AML-193 (cell line): ENCODE measurements at places on chromosomes 16 and 17.
A peak's percentile ranks its signal among the peaks of the same experiment; 100 is the strongest.

GRCh38 chr17:28897769-28898526 lies 415 bp upstream of the FLOT2 start:
- DNase-seq: no peak

DNA sequence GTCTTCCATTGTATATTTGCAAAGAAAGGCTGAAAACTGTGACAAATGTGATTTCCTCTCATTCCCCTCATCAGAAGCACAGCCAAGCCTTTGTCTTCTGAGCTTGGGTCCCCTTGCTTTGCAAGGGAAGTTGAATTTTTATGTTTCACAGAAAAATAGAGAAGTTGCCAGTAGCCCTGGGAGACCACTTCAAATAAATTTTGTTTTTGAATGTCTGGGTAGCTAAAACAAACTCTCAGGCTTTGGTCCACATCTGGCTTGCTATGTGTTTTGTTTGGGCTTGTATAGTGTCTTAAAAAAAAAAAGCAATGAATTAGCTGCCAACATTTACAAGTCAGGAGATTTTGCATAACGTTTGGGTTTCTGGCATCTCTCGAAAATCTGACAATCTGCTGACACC lies 24.1 kb downstream of the PIK3R6 start:
- DNase-seq: no peak

DNA sequence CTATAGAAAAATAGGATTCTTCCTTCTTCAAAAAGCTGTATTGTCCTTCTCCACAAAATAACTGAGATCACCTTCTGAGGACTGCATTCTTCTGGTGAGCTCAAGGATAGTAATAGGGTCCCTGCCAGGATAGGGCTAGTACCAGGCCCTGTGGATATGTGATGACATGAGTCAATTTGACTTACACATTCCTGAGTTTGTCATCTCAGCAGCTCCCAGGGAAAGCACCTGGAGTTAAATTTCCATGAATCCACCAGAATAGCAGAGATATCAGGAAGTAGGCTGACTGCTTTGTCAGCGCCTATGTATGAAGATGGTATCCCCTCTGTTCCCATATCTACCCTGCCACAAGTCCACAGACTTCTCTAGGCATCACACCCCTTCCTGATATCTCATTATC lies 225.8 kb downstream of the PMP22 start:
- DNase-seq: no peak

DNA sequence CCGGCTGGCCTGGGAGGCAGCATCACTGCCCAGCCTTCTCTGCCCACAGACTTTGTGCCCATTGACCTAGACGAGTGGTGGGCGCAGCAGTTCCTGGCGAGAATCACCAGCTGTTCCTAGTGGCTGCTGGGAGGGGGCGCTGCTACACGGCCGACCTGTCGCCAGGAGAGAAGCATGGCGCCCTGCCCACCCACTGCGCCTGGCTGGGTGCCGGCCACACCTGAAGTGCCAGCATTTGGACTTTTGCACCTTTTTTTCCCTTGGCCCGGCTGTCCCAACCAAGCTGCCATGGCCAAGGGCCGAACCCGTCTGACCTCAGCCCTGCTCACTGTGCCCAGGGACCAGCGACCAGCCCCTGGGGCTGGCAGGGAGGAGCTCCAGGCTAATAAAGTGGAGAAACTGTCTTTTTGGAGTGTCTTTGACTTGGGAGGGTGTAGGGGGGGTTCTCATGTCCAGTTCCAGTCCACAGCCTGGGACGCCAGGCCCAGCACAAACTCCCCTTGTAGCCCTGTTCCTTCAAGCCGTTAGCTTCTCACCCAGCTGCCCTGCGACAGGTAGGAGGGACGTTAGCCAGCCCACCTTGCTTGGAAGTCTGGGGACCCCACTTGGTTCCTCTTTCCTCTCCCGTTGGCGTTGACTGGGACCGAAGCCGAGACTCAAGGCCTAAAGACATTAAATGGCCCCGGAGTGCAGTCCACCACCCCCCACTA lies 939 bp upstream of the WDR90 start:
- peak; percentile 25 for DNase-seq

- no peak for DNase-seq
Measured at GRCh38 chr17:44207743-44208142, 8.1 kb upstream of the ATXN7L3 start.

GRCh38 chr16:76125871-76126270 lies 151.3 kb upstream of the CNTNAP4 start:
- DNase-seq: no peak

- no peak for DNase-seq
Measured at GRCh38 chr17:81086789-81087551, 52.0 kb downstream of the BAIAP2 start.

- no peak for DNase-seq
Measured at GRCh38 chr16:84851192-84852127, 31.7 kb downstream of the CRISPLD2 start.

DNA sequence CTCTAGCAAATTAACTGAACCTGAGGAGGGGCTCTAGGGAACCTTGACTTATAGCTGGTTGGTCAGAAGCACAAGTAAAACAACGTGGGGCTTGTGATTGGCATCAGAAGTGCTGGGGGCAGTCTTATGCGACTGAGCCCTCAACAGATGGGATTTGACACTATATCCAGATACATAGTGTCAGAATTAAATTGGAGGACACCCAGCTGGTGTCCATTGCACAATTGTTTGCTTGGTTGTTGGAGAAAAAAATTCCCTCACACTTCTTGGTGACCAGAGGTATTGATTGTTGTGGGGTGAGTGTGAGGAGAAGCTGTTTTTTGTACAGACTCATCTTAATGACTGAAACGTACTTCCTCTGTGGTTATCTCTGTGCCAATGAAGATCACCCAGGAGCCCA lies 59.7 kb downstream of the NTN1 start:
- no peak for DNase-seq

DNA sequence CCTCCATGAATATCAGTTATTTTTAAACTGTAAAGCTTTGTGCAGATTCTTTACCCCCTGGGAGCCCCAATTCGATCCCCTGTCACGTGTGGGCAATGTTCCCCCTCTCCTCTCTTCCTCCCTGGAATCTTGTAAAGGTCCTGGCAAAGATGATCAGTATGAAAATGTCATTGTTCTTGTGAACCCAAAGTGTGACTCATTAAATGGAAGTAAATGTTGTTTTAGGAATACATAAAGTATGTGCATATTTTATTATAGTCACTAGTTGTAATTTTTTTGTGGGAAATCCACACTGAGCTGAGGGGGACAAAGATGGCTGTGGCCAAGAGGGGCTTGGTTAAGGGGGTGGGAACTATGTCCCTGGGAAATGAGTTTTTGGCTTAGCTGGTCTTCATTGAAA lies 2.3 kb downstream of the CCL11 start:
- no peak for DNase-seq
